ENCODE measurements at places on chromosomes 6 and 20.

GRCh38 chr20:37764333-37764935, 70.6 kb downstream of the CTNNBL1 start:
- no peak for DNase-seq

DNA sequence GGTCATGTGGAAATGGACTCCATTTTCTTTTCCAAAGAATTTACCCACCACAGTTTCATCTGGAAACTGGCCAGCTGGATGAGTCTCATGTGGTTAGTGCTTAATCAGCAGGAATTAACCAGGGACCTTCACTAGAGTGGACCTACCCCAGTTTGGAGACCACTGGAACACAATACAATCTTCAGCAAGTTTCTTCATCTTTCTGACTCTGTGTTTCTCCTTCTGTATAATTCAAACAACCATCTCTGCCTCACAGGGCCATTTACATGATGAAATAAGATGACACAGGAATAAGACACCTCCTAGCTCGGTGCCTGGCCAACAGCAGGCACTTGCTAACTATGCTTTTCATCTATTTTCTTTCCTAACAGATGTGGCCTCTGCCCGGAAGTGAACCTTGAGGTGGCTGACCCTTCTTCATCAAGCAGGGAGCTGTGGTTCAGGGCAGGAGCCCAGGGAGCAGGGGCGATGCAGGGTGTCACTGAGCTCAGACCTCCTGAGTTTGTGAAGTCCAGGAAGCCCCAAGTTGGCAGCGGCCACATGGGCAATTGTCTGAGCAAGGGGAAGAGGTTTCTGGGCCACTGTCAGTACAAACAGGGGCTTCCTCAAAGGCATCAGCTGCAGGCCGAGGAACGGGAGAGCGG, 98.8 kb downstream of the SOD2 start:
- peak; percentile 43 for DNase-seq

- DNase-seq: peak; percentile 3
Observed at GRCh38 chr6:11971154-11971553, 41.0 kb upstream of the HIVEP1 start.

GRCh38 chr6:76885861-76886301, 577.4 kb downstream of the HTR1B start:
- DNase-seq: peak; percentile 8

DNA sequence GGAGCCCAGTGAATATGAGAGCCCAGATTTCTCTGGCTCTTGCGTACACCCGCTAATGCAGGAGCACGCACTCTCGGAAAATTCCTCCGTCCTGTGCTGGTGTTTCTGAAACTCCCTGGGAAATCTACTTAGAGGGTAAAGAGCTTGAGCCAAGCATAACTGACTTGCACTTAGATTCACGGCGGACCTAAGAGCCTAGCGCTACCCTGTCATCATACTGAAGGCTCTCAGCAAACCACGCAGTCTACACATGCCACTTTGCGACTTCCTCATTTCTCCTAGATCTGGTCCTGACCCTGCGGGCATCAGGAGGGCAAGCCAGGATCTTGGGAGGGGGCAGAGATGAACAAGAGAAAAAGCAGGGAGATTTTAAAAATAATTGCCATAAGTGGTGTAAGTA, 324.7 kb downstream of the CD83 start:
- no peak for DNase-seq

DNA sequence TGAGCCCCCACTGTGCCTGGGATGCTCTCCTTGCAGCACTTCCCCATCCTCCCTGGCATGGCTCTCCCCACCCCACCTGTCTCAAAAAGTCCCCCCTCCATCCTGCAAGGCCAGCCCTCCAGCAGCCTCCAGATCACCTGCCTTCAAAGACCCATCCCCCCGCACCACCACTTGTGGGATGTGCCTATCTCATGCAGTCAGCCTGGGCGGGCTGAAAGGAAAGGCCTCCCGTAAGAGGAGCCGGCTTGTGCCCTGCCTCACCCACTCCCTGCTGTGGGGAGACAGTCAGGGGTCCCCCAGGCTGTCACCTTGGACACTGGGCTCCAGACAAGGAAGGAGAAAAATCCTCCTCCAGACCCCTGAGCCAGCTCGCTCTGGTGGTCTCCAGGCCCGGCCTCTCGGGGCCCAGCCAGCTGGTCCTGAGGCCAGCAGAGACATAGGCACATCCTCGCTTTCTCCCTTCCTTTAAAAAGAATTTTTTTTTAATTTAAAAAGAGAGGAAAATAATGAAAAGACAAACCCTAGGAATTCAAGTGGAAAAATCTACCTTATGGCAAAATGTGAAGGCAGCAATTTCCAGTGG, 77.3 kb downstream of the GRM4 start:
- DNase-seq: no peak

DNA sequence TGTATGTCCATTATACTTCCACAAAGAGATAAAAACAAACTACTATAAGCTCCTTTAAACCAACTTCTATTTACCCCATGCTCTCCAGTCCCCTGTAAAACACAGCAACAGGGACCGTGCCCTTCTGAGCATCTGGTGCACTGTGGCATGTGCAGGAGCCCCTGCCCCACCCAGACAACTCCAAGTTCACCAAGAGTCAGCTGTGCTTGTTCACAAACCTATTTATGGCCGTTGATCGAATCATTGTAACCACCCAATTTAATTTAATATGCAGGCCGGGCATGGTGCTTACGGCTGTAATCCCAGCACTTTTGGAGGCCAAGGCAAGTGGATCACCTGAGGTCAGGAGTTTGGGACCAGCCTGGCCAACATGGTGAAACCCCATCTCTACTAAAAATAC, 13.7 kb upstream of the BLCAP start:
- no peak for DNase-seq

DNA sequence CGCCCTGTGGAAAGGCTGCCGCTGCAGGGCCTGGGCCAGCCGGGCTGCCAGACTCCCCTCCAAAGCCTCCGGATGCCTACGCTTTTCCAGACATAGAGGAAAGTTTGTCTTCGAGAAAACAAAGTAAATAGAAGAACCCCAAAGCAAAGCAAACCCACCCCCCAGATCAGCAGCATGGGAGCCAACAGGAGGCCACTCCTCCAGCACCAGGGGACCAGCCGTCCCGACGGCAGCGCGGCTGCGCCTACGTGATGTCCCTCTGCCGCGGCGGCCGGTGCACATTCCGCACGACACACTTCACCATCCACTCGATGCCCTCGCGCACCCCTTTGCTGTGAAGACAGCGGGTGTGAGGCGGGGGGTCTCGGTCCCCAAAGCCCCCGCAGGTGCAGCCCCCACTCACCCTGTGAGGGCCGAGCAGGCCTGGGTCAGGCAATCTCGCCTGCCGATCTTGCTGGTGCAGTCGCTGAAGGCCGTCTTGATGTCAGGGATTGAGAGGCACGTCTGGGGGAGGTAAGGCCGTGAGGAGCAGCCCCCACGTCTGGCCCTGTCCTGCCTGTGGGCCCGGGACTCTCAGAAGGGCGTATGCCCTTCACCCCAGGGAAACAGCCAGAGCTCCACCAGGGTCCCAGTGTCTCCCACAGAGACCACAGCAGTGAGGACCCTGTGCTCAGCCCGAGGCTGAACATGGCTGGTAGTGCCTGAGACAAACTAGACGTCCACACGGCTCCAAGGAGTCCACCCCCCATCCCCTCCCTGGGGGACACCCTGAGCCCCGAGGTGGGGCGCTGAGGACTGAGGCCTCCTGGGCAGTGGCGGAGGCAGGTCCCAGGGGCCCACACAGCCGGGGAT, 4.0 kb downstream of the TNFRSF6B start:
- DNase-seq: no peak

DNA sequence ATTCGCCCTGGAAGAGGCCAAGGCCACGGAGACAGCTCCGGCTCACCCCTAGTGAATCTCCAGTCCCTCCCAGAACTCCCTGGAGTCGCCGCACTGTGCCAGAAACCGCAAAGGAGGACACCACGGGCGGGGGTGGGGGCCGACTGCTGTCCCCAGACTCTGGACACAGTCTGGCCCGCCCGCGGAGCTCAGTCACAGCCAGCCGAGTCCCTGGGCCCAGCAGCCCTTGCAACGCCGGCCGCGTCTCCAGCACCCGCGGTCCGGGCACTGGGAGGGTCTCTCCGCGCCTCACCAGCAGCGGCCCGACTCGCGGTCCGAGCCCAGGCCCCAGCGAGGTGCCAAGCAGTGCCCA, 518 bp downstream of the PEX6 start:
- DNase-seq: no peak

- no peak for DNase-seq
Observed at GRCh38 chr6:82246370-82246769, 1.2 kb downstream of the IBTK start.
